B cell (primary cell): ENCODE measurements at places on chromosomes 2 and 18.

DNA sequence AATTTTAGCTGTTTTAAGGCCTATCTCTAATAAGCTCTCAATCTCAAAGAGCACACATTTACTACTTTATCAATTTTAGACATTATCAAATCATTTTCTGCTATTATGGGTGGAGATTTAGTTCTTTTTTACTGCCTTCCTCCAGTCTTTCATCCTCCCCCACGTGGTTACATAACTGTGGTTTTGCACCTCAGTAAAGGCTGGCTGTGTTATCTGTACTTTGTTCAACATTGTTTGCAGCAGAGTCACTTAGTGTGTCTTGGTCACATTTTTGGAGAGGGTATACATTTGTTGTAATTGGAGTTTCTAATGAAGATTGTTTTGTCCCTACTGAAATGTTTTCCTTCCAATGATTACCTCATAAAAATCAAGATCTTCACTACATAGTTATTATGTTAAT, 549.6 kb upstream of the CELF4 start:
- no peak for DNase-seq

- no peak for DNase-seq
These were observed 7.6 kb upstream of the BOK start for GRCh38 chr2:241550616-241551580.

DNA sequence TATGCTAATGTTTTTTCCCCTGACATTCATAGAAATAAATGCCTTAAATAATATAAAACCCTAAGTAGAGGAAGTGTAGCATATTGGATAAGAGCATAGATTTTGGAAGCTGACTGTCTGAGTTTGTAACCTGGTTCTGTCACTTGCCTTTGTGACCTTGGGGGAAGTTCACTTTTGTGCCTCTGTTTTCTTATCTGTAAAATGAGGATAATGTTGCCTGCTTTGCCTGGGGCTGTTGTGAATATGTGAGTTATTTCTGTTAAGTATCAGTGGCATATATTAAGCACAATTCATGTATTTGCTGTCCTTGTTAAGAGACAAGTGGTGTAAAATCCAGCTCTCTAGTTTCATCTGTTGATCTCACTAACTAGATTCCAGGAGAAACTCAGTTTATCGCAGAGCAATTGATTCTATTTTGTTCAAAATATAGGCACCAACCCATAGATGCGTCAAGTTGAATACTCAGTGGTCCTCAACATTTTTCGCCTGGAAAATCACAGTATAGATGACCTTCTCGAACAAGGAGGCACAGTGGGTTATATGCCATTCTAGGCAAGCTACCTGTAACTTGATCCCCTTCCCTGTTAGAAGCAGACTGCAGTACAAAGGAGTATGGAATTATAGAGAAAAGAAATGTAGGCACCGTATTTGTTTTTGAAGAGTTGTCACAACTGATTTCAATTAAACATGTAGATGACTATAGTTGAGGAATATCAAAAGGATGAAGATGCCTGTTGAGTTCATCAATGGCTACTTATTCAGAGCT, 67.0 kb downstream of the SOCS6 start:
- DNase-seq: no peak

DNA sequence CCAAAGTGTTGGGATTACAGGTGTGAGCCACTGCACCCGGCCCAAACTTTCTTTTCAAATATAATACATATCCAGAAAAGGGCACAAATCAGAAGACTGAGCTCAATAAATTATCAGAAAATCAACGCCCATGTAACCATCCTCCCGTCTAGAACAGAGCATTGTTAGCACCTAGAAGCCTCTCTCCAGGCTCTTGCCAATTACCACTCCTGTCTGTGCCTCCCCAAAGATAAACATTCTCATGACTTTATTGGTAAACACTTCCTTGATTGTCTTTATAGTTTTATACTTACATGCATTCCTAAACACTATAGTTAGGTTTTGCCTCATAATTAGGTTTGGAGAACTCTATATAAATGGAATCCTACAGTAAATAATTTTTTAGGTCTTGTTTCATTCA, 58.5 kb upstream of the SP5 start:
- no peak for DNase-seq

GRCh38 chr2:101699755-101700461, 2.4 kb downstream of the MAP4K4 start:
- no peak for DNase-seq

DNA sequence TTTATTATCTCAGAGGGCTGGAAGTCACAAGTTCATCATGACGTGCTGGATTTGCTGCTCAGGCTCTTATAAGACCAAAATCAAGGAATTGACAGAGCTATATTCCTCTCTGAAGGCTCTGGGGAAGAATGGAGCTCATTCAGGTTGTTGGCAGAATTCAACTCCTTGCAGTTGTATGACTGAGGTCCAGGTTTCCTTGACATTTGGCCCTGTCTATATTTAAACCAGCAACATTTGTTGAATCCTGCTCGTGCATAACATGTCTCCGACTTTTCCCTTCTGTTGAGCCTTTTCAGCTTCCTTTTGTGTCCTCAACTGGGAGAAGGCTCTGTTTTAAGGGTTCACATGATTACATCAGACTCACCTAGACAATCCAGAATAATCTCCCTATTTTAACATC, 203.4 kb downstream of the PDE11A start:
- no peak for DNase-seq
